ENCODE measurements at places on chromosomes 6 and 20.

DNA sequence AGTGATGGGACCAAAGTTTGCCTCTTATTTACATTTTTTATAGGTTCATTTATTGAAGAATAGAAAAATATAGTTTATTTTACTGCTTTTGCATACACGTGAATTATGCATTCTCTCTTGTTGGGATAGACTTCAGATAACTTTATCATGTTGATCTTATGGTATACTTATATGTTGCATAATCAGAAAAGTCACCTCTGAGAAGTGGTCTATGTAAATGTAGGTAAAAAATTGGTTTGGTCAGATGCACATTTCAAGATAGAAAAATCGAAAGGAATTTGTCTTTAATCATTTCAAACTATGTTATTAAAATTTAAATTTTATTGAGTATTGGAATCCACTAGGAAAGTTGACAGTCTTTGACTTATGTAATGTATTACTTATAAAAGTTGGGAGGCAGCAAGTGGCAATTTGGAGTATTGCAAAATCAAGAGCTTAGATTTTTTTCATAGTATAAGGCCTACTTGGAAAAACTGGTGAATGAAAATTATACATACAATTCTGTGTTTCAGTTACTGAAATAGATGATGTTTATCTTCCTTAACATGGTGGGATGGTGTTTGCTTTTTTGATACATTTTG is 2.4 kb downstream of the PHF3 start:
- no peak for DNase-seq

GRCh38 chr20:45515147-45515913 is at the start of gene SPINT3:
Gene SPINT3 (minus strand): TSS chr20:45515622. CDS start chr20:45515608, 14 bp downstream.
- no peak for DNase-seq

GRCh38 chr6:168596344-168596743 is 155.4 kb downstream of the SMOC2 start:
- DNase-seq = no peak

DNA sequence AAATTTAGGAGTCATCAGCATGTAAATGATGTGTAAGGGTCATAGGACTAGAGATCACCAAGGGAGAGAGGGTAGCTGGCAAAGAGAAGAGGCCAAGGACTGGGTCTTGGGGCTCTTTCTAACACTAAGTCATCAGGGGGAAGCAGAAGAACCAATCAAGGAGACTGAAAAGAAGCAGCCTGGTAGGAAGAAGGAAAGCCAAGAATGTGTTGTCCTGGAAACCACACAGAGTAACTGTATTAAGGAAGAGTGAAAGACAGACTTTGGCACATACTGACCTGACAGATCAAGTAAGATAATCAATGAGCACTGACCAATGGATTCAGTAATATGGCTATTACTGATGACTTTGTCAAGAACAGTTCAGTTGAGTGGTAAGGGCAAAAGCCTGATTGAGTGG is 42.3 kb upstream of the LAMA4 start:
- no peak for DNase-seq

DNA sequence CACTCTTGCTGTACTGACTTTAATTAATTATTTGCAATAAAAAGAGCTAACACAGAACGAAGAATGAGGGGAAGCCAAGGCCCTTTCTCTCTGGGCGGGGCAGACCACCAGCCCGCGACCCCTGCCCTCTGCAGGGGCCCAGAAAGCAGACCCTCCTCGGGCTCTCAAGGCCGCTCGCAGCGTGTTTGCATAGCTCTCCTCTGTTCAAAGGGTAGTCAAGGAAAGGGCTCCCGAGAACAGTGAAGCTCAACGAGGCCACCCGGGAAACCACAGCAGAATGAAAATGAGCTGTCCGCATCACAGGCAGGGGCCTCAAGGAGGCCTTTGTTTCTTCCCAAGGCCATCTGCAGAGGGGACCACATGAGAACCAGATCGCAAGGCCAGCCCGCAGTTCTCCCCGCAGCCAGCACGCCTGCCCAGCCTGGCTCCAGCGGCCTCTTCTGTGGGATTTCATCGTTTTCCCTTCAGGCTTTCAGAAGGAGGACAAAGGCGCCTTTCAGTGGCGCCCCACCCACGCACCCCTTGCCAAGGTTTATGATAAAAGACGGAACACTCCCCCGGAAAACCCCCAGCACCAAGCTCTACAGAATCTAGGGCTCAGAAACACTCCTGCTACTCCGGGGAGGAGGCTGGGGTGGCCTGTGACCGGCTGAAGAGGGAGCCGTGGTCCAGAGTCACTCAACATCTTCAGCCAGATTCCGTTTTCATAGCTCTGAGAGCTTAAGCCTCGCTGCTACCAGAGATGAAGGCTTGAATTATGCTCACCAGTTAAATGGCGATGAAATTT is 25.3 kb downstream of the ACSS1 start:
- DNase-seq = no peak

DNA sequence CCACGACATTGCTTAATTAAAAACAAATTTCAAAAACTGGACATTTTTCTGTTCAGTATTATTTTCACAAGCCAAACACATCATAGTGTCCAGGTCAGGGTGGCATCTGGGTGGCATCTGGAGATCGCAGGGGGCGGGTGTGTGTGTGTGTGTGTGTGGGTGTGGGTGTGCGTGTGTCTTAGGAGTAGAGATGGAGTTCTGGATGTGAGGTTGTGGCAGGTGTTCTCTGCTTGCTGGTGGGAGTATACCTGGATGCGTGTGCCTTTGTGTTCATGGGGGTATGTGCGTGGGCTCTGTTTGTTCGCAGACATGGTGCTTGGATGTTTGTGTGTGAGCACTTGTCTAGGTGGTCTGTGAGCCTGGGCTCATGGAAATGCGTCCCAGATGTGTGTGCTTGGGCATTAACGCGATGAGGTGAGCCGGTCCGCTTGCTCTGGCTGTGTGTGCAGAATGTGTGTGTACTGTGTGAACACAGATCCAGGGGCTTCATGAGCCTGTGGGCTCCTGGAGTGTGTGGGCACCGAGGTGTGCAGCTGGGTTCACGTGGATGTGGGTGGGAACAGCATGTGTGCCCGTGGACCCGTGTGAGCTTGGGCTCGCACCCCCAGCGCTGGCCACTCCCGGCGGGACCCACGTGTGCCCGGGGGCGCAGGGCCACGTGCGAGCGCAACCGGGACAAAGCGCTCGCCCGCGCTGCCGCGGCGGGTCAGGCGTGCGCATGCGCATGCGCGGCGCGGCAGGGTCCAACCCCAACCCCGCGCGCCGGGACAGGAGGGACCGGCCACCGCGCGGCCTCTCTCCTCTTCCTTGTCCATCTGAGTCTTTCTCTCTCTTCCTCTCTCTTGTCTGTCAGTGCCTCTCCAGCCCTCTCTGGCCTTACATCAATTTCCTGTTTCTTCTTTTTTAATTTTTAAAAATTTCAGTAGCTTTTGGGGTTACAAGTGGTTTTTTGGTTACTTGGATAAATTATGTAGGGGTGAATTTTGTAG is 60.4 kb downstream of the SRC start:
- no peak for DNase-seq

DNA sequence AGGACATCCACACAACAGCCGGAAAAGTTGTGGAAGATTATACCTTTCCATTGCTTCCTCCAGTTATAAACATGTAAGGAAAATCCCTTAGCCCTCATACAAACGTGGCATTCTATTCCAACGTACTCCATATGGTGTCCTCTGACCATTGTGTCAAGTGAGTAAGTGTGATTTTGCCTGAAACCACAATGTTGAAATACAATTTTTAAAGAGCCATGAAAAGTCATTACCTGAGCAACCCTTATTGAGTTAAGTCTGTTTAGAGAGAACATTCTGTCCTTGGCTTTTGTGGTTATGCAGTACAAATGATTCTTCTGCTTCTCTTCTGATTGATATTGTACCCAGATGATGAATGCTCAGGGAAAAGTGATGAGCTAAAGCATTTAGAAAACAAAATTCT is 530.1 kb downstream of the HAO1 start:
- DNase-seq = no peak

GRCh38 chr6:130724089-130724488 is 103.1 kb upstream of the SMLR1 start:
- no peak for DNase-seq

- no peak for DNase-seq
Measured at GRCh38 chr6:34362909-34363680, 29.4 kb downstream of the NUDT3 start.

GRCh38 chr6:21665392-21666200 is 72.0 kb downstream of the SOX4 start:
- DNase-seq = no peak

DNA sequence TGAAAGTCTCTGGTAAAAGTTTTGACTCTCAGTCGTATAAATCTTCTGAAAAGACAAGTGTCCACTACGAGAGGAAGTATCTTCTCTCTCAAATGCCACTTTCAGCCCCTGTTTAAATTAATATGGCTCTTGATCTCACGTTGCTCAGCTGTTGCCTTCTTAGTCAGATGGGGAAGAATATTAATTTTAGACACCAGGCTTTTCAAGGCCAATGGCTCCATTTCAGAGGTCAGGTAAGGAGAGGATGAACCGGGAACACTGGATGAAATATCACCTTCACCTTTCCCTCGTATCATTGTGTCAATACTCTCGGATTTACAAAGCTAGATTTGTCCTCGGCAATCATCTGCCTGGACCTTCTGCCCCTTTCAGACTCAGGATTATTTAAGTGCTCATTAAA is at the start of gene MYLK4:
TSS of gene MYLK4 (minus strand) at position 91 of the 400 bp plus-strand sequence. CDS start 1,628 bp downstream, outside the sequence.
- DNase-seq = no peak

DNA sequence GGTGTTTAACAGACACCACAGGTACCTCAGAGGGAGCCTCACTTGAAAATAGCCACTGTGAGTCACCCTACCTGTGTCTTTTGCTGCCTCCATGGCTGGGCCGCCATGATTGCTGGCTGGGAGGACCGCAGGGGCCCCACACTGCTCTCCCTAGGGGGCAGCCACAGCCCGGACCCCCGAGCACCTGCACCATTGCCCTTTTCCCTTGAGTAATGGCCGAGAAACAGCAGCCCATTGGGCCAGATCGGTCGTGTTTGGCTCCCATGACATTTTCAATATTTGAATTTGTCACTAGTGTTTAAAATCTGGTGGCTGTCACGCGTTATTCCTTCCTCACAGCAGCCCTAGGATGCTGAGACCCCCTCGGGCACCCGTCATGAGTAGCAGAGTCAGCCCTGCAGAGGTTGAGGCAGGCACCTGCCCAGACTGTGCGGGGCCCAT is 6.7 kb downstream of the ZBP1 start:
- no peak for DNase-seq

DNA sequence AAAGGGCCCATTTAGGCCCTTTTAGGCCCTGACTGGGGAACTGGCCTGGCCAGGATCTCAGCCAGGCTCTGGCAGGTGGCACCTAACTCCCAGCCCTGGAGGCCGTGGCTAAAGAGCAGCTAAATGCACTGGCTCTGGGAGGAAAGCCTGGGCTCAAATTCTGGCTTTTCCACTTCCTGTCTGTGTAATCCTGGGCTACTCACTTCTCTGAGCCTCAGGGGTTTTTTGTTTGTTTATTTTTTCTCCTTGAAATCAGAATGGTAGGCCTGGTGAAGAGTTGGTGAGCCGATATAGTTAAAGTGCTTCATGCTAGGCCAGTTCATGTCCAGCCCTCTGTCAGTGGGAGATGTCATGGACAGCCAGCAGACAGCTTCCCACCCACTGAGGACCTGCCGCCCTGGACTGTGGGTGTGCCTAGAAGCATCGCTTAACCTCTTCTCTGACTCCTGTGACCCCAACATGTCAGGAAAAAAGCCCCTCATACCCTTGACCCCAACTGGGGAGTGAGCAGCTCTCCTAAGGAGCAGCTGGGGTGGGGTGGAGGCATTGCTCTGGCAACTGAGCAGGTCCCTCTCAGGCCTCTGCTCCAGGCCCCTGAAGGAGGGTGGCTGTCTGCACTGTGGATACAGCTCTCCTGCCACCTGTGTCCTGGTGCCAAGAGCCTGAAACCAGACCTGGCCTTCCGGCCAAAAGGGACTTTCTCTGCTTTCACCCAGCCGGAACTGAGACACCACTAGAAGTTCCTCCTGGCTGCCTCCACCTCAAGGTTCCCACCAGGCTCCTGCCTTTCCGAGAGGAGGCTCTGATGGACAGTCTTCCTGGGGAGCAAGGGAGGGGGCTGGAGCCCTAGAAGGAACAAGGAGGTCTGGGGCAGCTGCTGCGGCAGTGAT is 57.2 kb upstream of the MYL9 start:
- no peak for DNase-seq

- DNase-seq = no peak
Measured at GRCh38 chr6:161406646-161407045, 132.8 kb upstream of the AGPAT4 start.

GRCh38 chr6:127446356-127446755 is 12.8 kb downstream of the KIAA0408 start:
- DNase-seq = no peak

GRCh38 chr6:143536866-143537691 is 25.6 kb upstream of the FUCA2 start:
- no peak for DNase-seq

DNA sequence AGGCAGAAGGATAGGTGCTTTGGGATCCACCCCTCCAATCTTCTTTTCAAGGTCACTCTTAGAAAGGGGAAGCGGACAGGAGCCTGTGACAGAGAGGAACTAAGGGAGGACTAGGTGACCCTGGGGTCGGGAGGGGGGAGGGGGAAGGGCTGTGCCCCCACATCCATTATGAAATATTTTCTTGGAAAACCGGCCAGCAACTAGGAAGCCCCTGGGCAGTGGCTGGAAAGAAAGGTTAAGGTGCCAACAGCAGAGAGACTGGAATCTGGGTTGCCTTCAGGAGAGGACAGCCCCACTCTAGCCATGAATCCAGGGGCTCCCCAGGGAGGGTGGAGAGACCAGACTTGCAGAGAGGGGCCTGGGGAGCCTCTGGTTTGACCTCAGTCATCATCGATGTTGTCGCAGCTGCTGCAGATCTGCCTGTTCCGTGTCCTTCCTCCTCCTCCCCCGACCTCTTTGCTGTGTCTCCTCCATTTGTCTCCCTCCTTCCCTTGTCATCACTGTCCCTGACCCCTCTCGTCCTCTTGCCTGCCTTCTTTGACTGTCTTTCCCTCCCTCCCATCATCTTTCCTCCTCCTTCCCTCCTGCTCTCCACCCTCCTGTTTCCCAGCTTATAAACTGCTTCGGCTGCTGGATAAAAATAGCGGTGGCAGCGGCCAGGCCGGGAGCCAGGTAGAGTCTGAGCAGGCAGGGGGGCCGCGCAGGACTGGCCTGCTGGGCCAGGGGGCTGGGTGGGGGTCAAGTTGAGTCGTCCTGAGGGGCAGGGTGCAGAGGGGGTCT is 3.2 kb downstream of the SLC29A1 start:
- no peak for DNase-seq

DNA sequence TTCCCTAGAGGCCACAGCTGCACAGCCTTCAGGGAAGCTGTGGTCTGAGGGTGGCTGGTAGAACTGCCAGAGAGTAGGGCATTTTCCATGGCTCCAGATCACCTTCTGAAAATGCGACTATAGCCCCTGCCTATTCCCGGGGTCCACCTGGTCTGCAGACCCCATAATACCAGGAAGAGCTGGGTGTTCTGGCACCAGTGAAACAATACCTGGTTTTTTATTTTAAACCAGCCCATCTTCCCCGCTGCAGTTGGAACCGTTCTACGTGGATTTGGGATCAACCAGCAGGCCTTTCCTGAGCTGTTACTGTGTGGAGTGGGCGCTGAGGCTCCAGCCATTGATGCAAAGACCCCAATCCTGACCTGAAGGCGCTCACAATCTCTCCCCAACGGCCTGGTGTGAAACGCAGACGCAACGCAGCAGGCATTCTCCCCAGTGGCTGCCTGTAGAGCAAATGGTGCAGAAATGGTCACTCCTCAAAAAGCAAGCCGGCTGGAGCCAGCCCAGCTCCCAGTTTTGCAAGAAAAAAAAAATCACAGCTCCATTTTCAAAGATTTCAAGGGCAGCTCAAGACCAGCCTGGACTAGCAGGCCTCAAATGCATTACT is 11.3 kb downstream of the NPEPL1 start:
- no peak for DNase-seq
